Fibroblast of upper back skin (primary cell): ENCODE measurements at places on chromosomes 7 and 10.
A peak's percentile ranks its signal among the peaks of the same experiment; 100 is the strongest.

DNA sequence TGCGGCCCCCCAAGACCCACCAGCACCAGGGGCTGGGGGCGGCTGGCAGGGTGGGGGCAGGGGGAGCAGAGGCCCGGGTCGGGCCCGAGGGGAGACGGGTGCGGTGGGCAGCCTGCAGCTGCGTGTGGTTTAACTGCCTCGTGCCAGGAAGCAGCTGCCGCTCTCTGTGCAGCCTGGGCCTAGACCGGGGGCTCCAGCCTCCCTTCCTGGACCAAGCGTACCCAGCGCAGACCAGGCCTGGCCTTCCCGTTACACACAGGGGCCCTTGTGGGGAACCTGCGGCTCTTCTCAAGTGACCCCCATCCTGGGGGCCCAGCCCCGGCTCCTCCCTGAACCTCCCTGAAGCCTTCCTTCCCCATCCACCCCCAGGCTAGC, 6.6 kb upstream of the INTS1 start:
- DNase-seq: no peak

DNA sequence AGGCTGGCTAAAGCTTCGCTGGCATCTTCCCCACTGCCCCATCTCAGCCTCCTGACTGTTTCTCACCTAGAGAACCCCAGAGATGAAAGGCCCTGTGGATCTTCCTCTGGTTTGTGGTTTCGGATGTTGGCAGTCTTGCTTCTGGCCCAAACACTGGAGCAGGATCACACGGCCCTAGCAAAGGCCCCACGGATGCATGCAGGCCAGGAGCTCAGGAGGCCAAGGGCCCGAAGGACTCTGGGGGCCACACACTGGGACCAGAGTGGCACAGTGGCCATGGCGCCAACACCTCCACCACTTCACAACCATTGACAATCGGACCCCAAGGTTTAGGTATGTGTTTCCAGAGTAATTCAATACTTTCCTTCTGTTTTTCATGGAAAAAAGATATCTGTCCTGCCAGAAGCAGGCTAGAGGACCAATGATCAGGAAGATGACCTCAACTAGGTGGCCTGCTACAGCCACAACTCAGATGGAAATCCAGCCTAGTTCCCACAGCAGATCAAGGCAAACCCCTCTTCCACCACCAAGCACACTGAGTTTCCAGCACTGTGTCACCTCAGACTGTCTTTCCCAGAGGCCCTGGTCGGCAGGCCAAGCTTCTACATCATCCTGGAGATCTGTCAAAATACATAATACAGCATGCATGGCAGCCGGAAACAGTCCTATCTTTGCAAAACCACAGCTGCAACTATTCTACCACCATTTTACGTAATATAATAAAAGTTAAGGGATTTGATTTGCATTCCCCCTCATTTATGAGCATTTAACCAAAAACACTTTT, 53.0 kb downstream of the CTBP2 start:
- no peak for DNase-seq

DNA sequence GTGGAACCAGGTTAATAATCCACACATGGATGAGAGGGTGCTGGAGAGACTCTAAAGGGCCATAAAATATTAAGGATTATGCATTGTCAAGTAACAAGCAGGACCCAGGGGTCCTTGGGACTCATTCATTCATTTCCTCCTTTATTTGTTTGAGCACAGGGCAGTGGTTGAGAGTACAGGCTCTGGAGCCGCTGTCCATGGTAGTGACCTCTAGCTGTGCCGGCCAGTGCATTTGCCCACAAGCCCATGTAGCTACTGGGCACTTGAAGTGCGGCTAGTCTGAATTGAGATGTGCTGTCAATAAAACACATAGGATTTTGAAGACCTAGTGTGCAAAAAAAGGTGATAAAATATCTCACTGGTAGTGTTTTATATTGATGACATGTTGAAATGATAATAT, 137.6 kb downstream of the C10orf105 start:
- peak; percentile 35 for DNase-seq

DNA sequence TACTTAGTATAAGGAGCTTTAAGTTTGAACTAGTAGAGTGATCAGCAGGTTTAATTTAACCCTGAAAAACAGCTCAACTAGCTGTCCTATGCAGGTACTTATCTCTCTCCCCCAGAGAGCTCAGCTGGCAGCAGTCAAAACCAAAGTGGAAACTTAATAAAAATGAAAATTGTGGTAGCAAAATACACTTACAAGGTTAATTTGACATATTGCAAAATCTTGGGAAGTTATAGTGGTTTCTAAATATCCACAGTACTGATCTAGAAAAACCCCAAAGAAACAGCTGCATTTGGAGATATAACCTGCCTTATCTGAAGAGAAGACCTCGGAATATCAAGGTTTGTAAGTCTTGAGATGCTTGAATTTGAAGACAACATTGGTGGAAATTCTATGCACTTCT, 269.2 kb downstream of the RNLS start:
- DNase-seq: no peak

GRCh38 chr7:46202379-46202778, 281.3 kb upstream of the IGFBP3 start:
- no peak for DNase-seq

GRCh38 chr7:34069676-34070075, 164.3 kb downstream of the BMPER start:
- no peak for DNase-seq

GRCh38 chr7:45203936-45204445, 46.4 kb downstream of the RAMP3 start:
- DNase-seq: peak; percentile 78

- DNase-seq: peak; percentile 20
Observed at GRCh38 chr7:81393018-81393417, 376.8 kb downstream of the HGF start.

DNA sequence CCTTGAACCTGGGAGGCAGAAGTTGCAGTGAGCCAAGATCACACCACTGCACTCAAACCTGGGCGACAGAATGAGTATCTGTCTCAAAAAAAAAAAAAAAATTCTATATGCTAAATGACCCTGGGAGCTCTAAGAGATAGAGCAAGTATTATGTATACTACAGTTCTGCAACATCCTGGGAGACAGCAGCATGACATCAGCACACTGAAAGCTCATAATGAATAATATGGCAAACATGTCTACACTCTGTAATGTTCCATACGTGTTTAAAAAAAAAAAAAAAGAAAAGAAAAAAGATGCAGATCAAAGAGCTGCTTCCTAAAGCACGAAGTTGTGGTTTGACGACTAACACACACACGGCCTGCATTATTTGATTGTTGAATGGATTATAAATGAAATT, 72.5 kb downstream of the CUL2 start:
- DNase-seq: no peak

DNA sequence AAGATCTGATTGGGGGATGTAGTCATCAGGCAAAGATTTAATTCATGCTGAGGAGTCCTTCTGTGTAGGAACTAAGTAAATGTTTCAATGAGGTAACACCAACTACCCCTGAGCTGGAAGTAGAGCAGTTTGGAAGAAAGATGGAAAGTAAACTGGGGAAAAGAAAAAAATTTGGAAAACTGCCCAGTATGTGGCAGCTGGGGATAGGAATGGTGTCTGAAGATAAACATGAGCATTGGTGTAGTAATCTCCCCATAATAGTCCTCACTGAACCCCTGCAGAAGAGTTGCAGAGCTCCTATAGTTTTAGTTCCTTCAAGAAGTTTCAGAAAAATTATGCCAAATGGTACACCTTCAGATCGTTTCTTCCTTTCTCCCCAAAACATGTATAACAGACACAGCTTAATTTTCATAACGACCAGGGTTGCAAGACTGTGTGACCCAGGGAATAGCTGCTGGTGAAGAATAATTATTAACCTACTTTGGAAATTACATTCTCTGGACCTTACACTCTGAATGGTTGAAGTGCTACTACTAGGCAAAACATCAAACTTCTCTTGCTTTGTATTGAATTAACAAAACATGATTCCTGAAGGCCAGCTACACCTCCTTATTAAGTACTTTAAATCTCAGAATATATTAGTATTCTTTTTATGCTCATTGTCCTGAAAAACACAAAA, 446.4 kb upstream of the NRG3 start:
- no peak for DNase-seq
